ENCODE measurements at places on chromosomes 4 and X.

DNA sequence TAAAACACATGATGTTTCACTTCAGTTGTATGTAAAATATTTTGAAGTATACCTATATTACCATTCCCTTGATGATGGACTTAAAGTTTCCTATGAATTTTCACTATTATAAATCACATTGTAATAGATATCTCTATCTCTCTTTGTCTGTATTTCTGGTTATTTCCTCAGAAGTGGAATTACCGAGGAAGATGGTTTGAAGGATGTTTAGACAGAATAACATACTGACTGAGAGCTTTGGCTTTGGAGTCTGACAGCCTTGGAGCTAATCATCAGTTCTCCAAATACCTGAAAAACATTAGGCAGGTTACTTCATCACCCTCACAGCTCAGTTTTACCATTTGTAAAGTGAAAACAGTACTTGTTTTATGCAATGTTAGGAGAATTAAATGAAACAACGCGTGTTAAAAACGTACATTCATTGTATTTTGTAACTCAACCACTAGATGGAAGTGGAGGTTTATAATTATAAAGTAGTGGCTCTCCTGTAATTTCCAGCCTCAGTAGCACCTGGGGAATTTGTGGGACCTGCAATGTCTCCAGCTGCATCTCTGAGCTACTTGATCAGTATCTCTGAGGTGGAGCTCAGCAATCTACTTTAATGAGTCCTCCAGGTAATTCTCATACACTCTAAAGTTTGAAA lies 14.3 kb downstream of the JCHAIN start:
- no peak for DNase-seq

- no peak for DNase-seq
Observed at GRCh38 chr4:99536271-99536670, 25.4 kb downstream of the C4orf17 start.

DNA sequence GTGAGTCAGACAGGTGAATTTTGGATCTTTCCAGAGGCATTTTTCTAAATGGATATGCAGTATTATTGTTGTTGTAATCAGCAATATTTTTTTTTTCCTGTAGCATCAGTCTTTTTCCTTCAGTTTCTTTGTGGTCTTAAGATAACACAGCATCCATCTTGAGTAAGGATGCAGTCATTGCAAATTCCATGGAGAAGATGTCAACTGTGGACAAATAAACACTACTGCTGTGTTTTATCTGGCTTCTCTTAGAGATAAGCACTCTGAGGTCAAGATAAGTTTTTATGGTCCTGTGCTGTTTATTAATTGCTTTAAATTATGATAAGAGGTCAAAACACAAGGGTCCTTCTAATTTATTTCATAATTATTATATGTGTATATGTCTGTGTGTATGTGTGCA lies 1255.7 kb downstream of the ADGRL3 start:
- DNase-seq: no peak

DNA sequence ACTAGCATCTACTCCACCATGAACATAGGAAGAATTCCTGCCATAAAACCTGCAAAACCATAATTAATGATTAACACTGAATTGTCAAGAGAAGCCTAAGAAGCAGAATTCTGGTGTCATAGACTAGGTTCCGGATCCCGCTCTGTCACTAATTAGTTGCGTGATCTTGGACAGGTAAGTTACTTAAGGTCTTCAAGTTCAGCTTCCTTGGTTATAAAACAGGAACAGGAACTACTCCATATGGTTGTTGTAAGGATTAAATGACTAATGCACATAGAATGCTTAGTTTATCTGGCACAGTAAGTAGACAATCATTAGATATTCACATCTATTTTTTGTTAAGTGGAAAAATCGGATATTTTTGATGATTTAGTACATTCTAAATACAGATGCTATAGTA lies 14.3 kb downstream of the G3BP2 start:
- no peak for DNase-seq

DNA sequence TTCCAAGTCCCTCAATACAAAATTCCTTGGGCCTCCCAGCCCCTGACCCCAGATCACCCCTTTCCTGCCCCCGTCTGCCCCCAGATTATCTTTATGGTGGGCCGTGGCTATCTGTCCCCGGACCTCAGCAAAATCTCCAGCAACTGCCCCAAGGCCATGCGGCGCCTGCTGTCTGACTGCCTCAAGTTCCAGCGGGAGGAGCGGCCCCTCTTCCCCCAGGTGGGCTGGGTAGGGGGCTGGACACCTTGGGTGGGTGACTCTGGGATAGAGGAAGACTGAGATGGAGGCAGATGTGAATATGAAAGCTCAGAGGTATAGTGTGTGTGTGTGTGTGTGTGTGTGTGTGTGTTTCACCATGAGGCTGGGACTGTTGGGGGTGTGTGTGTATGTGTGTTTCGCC lies 9.8 kb downstream of the ARAF start:
- DNase-seq: no peak

DNA sequence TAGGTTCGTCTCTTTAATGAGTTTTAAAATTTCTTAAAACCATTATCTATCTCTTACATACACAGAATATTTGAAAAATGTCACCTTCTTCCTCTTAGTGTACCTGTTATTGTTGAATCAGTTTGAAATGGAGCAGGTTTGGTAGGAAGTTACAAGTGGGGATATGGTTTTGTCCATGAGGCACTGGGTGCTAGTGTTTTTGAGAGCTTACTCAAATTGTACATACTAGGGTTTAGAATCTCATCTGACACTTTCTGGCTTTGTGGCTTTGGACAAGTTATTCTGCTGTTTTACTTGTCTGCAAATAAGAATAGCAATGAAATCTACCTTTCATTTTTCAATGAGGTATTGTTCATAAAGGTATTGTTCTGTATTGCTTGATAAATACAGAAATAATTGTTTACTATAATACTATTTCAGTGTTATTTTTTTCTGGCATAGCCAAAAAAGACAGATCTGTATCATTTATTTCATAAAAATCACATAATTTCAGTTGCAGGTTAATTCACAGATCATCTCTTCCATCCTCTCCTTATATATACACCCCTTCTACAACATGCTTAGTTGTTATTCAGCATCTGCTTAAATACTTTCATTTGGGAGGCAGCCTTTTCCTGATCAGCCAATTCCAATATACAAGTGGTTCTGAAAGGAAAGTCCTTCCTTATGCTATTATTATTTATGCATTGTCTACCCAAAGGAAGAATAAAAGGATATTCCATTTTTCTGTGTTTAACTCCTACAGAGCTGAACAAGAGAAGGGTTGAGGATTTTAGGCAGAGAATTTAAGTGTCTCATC lies 13.3 kb downstream of the NCAPG start:
- no peak for DNase-seq

DNA sequence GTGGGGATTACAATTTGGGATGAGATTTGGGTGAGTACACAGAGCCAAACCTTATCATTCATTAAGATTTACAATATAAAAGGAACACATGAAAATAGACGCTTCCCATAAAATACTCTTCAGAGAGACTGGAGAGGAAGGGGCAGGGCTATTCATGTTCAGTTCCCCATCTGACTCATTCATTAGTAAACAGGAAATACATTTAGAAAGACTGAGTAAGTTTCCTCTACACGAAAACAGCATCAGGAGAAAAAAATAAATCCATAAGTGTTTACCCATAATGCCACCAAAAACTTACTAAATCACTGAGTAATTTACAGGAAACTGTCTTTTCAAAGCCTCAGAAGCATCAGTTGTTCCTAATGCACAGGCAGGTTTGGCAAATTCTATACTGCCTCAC lies 255.4 kb upstream of the CXorf51A start:
- no peak for DNase-seq

DNA sequence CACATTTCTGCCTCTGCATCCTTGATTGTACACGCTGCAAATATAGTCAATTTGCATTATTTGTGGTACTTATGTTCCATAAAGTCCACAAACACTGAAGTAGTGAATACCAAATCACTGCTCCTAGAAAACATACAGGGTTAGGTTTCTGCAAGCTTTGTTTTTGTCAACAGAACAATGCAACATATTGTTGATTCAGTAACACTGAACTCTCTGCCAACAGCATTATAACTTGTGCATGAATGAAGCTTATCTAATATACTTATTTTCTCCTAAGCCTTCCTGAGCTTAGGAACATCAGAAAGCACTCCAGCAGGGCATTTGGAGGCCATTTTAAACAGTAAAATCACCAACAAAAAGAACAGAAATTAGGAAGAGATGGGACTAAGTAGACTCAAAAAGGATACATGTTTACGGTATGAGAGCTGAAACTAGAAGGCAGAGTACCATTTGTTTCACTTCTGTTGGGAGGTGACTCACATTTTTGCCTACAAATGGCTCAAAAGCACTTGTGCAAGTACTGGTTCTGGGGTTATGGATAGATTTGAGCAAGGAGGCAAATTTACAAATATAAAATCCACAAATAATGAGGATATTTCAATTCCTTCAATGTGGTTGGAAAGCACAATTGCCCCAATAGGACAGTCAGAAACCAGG lies 14.1 kb downstream of the COX18 start:
- DNase-seq: no peak

- no peak for DNase-seq
Observed at GRCh38 chrX:99901091-99901490, 509.0 kb downstream of the PCDH19 start.

- DNase-seq: no peak
Observed at GRCh38 chrX:151391722-151392121, 5.3 kb upstream of the VMA21 start.

DNA sequence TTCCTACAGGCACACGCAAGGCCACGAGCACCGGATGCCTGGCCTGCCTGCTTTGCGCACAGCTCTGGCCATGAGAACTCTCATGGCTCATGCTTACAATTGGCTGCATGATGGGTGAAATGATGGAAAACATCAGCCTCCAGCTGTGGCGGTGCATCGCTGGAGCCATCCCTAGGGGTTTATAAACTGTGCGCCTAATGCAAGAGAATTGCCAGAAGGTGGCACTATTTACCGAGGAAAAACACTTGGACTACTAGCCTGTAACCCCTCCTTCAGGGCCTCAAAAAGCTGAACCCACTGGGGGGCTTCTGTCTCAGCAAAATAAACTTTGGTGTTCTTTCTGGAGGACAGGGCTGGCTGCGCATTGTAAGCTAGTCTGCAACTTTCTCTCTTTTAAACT lies 51.9 kb downstream of the PHKA2 start:
- DNase-seq: no peak

DNA sequence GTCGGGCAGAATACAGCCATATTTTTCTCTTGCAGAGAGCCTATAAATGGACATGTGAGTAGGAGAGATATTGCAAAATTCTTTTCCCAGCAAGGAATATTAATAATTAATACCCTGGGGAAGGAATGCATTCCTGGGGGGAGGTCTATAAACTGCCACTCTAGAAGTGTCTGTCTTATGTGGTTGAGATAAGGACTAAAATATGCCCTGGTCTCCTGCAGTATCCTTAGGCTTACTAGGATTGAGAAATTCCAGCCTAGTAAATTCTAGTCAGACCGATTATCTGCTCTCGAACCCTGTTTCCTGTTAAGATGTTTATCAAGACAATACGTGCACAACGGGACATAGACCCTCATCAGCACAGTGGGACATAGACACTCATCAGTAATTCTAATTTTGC lies 872.6 kb downstream of the FSTL5 start:
- DNase-seq: no peak

GRCh38 chrX:9519546-9520216 lies 54.8 kb downstream of the TBL1X start:
- DNase-seq: no peak

- DNase-seq: no peak
Observed at GRCh38 chr4:186074189-186074588, 5.2 kb downstream of the TLR3 start.

DNA sequence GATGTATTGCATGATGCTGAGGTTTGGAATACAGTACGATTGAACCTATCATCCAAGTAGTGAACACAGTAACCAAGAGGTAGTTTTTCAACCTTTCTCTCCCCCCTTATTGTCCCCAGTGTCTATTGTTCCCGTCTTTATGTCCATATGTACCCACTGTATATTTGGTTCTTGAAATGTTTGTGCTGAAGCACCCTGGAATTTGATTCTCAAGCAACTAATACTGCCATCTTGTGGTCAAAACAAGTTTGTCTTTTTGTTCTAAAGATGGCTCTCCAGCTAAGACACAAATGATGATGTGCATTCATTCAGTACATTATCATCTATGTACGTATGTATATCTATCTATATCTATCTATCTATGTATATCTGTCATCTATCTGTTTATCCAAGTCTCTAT lies 33.5 kb upstream of the DCX start:
- DNase-seq: no peak

GRCh38 chr4:35725131-35725530 lies 519.2 kb downstream of the ARAP2 start:
- no peak for DNase-seq

DNA sequence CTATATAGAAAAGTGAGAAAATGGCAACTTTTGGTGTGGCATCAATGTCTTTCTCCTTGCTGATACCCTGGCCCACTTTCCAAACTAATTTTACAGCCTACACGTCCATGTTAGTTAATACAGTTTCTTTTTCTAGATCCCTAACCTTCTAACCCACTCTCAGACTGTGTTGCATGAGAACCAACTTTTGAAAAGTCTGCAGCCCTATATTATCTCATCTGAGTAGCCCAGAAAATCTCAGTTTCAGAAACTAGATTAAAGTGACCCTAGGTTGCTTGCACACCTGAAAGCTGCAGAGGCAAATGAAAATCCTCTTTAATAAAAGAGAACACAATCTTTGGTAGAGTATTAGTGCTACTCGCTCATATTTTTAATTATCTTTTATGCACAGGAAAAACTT lies 371.6 kb upstream of the EMCN start:
- no peak for DNase-seq
